ENCODE measurements at places on chromosomes 4 and X.

DNA sequence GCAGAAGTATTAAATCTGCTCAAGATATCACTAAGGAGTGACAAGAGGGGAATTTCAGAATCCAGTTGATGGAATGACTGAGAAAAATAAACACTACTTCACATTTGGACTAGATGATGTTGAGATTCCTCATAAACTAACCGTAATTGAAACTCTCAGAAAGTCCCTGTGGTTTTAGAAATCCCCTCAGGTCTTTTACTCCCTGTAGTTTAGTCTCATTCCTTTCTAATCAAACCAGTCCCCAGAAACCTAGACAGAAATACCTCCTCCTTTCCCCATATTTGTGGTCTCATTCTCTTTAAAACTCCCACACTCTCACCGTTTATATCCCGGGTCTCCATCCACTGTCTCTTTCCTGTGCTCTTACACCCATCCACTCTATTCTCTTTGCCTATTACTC is 15.0 kb upstream of the TLR1 start:
- DNase-seq = no peak

DNA sequence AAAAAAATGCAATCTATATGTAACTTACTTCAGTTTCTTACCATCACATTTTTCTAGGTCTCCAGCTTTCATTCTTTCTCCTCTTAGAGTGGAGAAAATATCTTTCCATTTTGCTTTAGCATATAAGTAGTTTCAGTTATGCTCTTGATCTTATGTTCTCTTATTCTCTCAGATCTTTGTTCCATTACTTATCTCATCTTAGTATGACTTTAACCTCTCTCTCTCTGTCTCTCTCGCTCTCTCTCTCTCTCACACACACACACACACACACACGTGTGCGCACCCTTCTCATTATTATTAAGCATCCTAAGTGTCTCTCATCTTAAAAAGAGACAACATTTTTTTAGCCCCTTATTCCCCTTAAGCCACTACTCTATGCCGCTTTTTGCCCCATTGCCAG is 92.8 kb downstream of the FAAH2 start:
- DNase-seq = no peak

- no peak for DNase-seq
Observed at GRCh38 chr4:76716020-76716419, 181.9 kb downstream of the SOWAHB start.

DNA sequence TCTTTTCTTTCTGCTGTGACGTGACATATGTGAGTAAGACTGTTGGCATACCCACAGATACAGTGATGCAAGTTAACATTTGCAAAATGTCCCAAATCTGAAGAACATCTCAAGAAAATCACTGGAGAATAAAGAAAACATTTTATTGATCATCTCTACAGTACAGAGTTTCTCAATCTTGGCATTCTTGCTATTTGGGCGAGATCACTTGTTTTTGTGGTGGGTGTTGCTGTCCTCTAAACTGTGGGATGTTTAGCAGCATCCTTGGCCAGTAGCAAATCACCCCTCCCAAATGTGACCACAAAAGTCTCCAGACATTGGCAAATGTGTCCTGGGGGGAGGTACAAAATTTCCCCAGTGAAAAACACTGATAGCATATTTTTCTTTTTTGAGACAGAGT is 28.8 kb downstream of the AMELX start:
- no peak for DNase-seq

DNA sequence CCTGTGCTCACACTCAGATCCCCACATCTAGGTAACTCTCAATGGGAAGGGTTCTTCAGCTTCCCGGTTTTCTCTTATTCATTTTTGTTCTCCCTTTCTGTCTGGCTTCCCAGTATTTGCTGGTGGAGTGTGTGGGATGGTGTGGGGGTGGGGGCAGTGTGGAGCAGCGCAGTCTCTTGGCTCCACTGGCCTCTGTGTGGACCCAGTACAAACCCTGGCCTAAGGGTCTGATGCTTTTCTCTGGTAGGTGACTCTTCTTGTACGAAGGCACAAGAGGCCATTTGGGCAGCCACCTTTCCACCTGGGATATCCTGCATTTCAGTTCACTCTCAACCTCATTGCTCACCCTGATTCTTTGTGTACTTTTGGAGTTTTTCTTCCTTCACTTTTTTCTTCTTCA is 71.3 kb downstream of the NBDY start:
- DNase-seq = no peak

DNA sequence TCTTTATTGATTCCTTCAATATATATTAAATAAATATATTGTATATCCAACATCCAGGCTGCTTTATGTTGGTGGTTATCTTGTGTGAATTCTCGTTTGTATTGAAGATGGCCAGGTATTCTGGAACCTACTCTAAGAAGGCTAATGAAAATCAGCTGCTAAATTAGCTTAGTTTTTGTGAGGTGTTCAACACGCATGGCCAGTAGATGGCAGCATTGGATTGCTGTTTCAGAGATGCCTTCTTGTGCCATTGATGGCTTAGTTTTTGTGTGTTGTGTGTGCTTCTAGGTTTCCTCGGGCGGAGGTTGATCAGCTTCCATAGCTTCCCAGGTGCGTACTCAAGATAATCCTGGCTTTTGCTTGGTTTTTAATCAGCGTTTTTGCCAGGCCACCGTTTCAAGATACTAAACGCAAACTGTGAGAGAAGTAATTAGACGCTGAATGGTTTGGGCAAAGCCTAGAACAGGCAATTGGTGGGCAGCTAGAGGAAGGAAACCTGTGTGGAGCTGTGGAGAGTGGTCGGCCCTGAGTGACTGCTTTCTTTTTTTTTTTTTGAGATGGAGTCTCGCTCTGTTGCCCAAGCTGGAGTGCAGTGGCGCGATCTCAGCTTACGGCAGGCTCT is 15.1 kb downstream of the NOCT start:
- peak; percentile 45 for DNase-seq

DNA sequence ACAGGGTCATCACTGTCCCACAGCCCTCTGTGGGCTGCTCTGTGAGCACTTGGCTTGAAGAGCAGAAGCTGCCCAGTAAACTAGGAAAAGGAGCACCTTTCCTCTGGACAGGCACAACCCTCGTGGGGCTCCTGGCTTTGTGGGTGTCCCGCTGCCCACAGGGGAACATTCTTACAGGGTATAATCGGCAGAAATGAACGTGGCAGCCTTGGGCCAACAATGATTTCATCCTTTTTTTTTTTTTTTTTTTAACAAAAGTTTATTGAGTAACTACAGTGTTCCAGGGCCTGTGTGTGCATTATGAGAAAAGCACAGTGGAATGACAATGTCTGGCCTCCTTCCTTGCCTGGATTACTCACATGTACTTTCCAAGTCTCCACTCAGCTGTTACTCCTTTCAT is 197.2 kb downstream of the PDGFC start:
- no peak for DNase-seq

DNA sequence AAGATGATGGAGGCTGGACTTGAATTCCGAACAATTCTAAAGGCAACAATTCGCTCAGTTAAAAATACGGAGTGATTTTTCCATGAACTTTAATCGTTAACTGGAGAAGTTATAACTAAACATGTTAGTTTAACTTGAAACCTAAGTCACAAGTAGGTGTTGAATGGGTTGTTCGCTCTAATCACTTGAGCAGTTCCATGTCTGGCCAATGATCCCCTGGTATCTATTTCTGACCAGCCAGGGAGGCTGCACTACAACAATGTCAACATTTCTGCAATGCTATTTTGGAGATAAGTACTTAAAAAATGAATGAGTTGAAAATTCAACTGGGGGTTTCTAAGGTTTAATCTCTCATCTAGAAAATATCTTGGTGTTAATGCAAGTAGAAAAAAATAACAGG is 112.5 kb downstream of the NR3C2 start:
- DNase-seq = no peak

- no peak for DNase-seq
Observed at GRCh38 chrX:107117993-107118321, 665 bp downstream of the RBM41 start.

Data from activated CD4-positive, alpha-beta T cell treated with anti-CD3 and anti-CD28 coated beads for 24 hours (primary cell).